ENCODE measurements at places on chromosomes 6 and 20. TPM values are rescaled to one million over a fixed set of nuclear protein-coding genes. Genes with fewer than 3 reads are reported as not detected.

The POM121L2 gene
- not detected for total RNA-seq

The TRIM10 gene
- not detected for total RNA-seq

The SEC23B gene
- 20.7 TPM for total RNA-seq

The CGA gene
- total RNA-seq: 1.2 TPM

The B3GAT2 gene
- not detected for total RNA-seq

The OXT gene
- 0.65 TPM for total RNA-seq

The SMPDL3A gene
- 4.7 TPM for total RNA-seq

The BMP5 gene
- total RNA-seq: 5.2 TPM

The XKR7 gene
- not detected for total RNA-seq

GRCh38 chr6:32886681-32887383 lies 32.8 kb downstream of the PSMB9 start:
- DNase-seq: no peak

DNA sequence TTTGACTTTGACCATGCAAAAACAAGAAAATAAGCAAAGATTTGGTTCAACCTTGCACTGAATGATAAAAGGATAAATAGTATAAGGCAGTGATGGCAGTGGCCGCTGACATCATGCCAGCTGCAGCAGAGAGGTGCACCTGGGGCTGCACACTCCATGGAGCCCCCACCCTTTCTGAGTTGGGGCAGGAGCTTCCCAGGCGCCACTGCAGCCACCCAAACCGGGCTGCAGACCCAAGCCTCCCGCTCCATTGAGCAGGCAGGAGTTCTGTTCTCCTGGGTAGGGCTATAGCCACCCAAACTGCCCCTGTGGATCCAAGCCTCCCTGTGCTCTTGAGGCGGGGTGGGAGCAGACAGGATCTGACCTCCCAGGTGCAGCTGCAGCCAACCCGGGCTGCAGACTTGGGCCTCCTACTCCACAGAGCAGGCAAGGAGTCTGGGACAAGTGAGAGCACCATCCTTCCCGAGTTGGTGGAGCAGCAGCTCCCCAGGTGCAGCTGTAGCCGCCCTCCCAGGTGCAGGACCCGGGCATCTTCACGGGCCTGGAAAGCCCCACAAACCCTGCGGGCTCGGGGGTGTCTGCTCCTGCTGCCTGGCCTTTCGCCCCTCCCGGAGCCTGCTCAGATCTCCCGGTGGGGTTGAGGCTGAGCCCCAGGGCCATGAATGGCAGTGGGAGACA lies 537.9 kb downstream of the TENT5A start:
- DNase-seq: no peak

DNA sequence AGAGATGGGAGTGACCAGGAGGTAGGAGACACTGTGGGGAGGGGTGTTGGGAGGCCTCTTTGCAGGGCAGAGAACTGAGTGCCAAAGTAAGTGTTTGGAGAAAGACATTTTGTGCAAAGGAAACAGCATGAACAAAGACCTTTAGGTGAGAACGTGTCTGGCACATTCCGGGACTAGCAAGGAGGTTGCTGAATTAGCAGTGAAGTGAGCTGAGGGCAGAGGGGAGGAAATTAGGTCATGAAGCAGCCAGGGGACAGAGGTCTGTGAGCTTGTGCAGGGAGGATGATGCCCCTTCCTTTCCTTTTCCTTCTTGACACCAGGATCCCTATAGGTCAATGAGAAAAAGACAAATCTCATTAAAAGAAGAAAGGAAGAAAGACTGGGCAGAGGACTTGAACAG lies 21.4 kb upstream of the AHCY start:
- no peak for DNase-seq

DNA sequence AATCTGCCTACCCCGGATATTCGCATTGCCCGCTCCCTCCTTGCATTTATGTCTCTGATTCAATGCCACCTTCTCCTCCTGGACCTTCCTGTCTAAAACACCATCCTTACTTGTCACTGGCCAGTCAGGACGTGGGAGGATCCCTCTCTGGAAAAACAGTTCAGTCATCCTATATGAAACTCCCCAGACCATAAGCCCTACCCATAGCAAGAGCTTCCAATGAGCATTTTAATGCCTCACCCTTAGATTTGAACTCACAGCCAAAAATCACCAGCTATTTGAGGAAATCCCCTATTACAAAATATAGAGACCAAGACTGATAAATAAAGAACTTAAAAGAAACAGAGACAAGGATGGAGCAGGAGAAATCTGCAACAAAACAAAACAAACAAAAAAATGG lies 86.4 kb downstream of the SHLD1 start:
- no peak for DNase-seq

DNA sequence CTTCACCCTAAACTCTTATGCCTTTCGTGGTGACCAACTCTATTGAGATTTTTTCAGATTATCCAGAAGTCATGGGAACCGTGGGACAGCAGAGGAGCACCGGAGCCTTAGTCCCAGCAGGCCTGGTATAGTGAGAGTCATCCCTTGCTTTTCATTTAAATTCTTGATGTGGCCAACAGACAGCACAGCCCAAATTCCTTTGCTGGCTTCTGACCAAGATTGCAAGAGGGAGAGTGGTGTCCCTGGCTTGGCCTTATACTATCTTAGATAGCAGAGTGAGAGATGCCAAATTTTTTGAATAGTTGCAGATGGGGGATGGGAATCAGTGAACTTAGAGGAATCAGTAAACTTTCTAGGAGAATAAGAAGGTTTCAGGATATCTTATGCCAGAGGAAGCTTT lies 7.8 kb downstream of the STX11 start:
- DNase-seq: peak; percentile 72

DNA sequence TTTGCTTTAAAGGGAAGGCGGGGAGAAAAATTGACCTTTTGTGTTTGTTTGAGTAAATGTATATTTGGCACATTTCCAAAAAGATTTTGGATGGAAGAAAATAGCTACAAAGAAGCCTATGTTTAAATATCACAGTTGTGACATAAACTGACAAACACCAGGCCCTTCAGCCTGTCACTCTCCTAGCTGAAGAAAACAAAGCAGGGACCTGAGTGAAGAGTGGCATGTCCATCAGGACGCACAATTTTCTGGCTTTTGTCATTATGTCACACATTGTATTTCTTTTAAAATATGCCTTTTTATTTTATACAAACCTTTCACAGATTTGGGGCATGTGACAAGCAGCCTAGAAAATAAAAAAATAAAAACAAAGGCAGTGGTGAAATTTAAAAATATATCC lies 241.2 kb downstream of the OGFRL1 start:
- DNase-seq: no peak

DNA sequence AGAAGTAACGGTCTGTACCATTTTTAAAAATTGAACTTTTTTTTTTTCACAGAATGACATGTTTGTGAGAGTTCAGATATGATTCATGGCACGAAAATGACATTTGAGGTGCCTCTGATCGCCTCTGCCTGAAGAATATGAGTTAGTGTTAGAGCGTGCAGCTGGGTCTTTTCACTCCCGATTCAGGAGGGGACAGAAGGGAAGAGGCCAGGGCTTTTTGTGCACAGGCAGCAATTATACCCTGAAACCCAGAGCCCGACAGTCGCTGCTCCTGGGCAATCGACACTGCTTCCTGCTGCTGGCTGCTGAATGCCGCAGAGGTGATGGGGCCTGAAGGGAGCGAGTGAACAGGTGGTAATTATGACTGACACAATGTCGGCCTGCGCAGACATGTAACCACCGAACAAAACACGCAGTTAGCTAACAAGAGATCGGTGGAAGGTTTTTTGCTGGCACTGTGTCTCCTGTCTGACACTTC lies 652.0 kb upstream of the NOX3 start:
- no peak for DNase-seq

DNA sequence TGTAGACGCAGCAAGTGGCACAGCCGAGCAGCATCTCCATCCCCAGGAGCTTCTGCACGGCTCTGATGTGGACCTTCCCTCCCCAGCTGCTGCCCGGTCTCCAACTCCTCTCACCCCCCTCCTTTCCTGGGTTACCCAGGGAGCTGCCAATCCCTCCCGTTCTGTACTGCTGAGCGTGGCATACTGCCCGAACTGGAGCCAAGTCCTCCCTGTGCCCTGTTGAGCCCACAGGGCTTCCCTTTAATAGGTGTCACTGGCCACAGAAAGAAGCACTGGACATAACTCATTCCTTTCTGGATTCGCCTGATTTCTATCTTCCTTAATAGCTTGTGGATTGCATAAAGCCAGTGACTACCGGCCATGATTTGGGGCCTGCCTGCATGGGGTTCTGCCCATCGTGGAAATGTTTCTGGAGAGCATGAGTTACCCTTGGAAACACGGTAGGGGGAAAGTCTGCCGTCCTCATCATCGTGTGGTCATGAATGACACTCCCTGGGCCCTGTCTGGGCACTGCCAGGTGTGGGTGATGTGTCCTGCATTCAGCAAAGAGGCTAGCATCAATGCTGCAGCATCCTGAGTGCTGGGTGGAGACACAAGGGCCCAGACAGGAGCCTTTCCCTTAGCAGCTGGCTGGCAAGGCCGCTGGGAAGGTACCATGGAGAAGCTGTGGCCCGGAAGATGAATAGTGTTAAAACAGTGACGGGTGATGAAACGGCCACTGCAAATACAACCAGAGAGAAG lies 189.7 kb downstream of the SYNDIG1 start:
- DNase-seq: no peak
